ENCODE measurements at places on chromosomes 4 and X.

- no peak for DNase-seq
These were observed 103.3 kb downstream of the PARM1 start for GRCh38 chr4:75036046-75036830.

- no peak for DNase-seq
These were observed 7.7 kb downstream of the RNF212 start for GRCh38 chr4:1105662-1106061.

- DNase-seq, result no peak
These were observed 389 bp upstream of the CCSER1 start for GRCh38 chr4:90126805-90127204.

DNA sequence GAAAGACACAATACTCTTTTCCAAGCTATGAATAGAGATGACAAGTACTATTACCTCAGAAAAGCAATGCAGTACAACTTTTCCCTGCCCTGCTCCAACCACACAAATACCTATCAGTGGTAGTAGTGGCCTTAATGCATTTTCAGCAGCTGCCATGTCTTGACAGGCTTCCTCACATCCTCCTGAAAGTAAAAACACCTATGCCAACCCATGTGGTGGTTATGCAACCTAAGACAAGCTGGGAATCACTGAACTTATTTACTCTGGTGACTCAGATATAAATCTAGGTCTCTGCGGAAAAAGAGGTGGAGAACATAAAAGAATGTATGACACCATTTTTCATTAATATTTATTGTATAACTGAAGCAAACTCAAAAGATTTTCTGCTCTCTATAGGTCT is 14.5 kb downstream of the WDFY3 start:
- DNase-seq, result no peak

DNA sequence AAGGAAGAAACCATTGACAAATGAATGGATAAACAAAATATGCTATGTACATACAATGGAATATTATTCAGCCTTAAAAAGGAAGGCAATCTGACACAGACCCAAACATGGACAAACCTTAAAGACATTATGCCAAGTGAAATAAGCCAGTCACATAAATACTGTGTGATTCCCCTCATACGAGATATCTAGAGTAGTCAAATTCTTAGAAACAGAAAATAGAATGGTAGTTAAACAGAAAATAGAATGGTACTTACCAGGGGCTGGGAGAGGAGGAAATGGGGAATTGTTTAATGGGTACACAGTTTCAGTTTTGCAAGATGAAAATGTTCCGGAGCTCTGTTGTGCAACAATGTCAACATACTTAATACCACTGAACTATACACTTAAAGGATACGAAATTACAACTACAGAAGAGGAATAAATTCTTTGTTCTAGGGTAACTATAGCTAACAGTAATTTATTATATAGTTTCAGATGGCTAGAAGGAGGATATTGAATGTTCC is 47.8 kb upstream of the DUSP21 start:
- no peak for DNase-seq

DNA sequence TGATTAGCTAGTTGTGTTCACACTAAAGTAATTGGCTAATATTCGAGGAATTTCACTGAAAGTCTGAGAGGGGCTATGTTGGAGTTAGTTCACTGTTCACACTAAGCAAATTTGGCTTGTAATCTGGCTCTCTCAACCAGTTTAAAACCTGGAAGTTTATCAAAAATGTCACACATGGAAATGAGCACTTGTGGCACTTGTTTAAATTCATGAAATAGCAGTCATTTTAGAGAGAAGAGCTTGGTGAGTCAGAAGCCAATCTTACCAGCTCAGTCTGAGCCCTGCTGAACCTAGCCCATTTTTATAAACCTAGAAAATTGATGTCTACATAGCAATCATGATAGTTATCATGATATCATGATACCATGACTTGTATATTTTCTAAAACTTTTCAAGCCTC is 90.7 kb upstream of the JADE1 start:
- DNase-seq, result no peak

DNA sequence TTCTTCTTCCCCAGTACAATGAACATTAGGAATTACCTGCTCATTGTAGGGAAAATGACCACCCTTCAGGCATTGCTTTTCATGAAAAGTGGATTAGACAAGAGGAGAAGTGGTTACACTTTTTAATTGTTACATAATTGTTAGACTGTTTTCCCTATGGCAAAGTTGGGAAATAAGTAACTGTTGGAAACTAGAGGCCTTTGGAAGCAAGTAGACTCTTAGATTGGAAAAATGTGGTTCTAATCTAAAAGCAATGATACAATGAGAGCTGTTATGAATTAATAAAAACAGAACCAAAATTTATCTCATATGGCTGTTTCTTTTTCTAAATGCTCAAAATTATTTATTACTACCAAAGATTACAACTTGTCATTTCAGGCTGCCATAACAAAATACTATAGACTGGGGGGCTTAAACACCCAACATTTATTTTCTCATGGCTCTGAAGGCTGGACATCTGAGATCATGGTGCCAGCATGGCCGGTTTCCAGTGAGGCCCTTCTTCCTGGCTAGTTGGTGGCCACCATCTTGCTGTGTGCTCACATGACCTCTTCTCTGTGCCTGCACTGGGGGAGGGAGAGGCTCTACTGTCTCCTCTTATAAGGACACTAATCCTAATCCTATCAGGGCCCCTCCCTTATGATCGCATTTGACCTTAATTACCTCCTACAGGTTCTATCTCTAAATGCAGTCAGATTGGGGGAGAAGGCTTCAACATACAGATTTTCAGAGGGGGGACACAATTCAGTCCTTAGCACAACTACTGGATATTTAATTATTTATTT is 12.5 kb downstream of the CC2D2A start:
- no peak for DNase-seq

DNA sequence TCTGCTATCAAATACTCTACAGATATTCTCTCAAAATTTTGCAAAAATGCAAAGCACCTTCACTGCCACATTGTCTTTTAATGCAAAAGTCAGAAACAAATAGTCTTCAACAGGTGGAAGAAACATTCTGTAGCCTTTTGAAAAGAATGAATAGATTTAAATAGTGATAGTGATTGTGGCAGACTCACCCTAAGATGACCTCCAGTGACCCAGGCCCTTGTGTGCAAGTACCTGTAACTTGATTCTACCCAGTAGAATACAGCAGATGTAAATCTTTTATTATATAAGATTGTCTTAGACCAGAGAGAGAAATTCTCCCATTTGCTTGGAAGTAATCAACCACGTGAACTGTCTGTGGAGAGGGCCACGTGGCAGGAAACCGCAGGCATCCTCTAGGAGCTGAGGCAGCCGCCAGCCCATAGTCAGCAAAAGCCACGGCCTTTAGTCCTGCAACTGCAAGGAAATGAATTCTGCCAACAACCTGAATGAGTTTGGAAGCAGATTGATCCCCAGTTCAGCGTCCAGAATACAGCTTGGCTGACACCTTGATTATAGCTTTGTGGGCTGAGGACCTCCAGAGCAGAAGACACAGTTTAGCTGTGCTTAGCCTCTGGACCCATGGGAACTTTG is 272.5 kb downstream of the ARHGAP10 start:
- DNase-seq, result no peak

GRCh38 chr4:69999420-69999819 is 3.7 kb downstream of the STATH start:
- DNase-seq, result no peak

GRCh38 chrX:102765217-102765616 is 44.7 kb downstream of the GPRASP3 start:
- DNase-seq, result no peak

GRCh38 chr4:105588252-105588651 is 35.8 kb downstream of the ARHGEF38 start:
- DNase-seq, result no peak

DNA sequence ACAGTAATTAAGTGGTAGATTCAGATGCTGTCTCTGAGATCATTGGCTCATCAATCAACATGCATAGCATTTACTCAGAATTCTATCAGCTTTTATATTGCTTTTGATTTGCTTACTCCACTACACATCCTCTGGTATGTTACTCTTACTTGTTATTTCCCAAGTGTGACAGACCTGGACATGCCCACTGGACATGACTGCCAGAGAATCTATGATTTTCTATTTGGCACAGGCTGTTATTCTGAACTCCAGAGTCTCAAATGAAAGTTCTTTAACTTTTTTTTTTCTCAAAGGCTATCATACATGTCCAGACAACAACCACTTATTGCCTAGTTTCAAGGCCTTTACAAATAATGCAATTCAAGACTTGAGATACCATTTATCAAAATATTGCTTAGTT is 116.1 kb upstream of the ARHGAP24 start:
- no peak for DNase-seq

DNA sequence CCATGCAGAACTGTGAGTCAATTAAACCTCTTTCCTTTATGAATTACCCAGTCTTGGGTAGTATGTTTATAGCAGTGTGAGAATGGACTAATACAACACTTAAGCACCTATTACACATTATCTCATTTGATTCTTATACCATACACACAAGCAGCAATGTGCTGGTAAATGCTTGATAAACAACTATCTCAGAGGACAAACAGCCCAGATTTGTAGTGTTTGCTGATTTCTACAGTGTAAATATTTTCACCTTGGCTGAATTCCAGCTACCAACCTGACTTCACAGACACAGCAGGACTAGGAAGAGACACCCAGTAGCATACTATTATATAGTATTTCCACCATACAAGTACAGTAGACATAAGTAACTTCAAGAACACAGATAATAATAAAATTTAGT is 406.5 kb upstream of the CNKSR2 start:
- DNase-seq, result no peak

DNA sequence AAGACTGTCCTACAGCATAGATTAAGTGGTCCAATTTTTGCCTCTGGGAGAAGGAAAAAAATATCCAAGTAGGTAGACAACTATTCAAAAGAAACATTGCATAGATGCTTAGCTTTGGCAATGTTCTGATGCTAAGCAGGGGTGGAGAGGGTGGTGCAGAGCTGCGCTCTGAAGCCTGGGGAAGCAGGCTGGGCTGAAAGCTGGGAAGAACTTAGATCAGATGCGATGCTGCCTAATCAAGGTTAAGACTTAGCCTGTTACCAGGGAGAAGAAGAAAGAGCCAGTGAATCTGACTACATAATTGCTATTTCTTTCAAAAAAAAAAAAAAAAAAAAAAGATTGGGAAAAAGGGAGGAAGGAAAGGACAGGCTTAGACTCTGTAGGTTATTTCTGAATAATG is 89.0 kb upstream of the SCOC start:
- DNase-seq, result no peak

DNA sequence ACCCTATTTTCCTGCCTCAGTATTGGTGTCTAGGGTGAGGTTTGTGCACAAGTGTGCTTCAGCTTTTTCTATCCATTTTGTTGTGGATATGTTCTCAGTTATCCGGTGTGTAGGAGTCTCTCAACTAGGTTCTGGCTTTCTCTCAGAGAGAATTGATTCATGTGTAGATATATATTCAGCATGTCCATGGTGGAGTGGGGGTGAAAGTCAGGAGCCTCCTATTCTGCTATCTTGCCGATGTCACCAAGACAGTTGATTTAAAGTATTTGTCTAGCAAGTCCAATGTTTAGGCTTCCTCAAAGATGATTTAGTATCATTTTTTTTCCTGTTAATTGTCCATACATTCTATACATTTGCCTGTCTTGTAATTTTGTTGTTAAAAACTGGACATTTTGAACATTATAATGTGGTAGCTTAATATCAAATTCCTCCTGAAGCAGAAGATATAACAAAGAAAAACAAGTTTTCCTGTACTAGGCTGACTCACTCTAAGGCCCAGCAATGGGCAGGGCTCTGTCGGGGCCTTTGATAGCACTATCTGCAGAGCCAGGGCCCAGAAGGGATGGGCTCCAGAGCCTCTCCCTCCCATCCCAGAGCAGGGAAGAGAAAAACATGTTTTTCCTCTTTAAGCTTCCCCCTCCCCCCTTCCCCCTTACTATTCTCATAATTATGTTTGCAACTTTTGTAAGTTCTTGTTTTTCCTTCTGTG is 37.6 kb downstream of the GLUD2 start:
- no peak for DNase-seq

GRCh38 chrX:155143959-155144548 is 72.2 kb upstream of the VBP1 start:
- DNase-seq, result no peak

DNA sequence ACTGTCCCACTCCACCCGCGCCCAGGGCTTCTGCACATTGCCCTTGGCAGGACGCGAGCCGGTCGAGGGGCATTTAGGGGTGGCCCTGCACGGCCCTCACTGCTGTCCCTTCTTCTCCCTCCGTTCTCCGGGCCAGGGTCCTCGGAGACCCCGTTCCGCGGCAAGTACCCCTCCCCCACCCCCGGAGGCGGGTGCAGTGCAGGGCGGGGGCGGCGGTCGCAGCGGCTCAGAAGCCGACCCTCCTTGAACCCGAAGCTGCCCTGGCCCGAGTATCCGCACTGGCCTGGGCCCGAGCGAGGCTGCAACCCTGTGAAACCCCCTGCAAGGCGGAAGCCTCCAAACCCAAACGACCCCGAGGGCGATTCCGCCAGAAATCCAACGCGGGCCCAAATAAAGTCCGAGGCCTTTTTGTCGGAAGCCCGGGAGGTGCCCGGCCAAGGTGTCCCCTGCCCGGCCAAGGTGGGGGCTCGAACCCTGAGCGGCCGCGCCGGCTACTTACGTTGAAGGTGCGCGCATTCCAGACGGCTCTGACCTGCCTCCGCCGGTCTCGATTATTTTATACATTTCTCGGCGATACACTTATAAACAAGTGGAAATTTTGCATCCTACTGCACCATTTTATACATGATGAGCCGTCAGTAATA is 53.1 kb upstream of the TMEM33 start:
- DNase-seq, result no peak

GRCh38 chr4:17476853-17477252 is 35.0 kb downstream of the QDPR start:
- no peak for DNase-seq

DNA sequence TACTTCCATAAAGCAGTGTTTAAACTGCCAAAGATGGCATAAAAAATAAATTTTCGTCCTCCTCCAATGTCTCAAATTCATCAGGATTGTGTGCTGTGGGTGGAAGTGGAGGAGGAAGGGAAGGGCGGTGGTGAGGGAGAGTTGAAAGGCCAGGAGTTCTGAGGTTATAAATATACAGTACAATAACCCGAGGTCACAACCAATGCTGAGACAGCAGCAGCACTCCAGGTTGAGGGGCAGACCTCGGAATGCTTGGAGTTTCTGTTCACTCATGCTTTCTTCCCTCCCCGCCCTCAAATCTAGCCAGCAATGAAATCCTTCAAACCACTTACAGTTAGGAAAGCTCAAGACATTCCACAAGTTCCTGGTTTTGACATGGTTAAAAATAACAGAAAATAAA is 134.0 kb upstream of the SMAD1 start:
- no peak for DNase-seq

DNA sequence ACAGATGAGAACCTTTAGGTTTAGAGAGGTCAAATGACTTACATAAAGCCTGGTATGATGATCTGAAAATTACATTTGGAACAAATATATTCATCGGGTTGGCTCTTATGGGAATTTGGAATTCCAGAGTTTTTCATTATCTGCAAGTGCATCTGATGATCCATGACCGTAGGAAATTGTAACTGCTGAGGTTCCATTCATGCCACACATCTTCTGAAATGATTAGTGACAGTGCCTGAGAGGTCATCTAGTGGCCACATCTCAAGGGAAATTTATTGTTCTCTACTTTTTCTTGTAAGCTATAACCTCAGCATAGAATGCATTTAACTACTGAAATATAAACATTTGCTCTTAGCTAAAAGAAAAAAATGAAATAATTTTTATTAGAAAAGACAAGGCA is 105.8 kb upstream of the NWD2 start:
- DNase-seq, result no peak

Measured in substantia nigra (tissue), 51 donors.